ENCODE measurements at places on chromosomes 3 and 15.

- no peak for DNase-seq
These were observed 136.8 kb downstream of the SNRK start for GRCh38 chr3:43423142-43423541.

DNA sequence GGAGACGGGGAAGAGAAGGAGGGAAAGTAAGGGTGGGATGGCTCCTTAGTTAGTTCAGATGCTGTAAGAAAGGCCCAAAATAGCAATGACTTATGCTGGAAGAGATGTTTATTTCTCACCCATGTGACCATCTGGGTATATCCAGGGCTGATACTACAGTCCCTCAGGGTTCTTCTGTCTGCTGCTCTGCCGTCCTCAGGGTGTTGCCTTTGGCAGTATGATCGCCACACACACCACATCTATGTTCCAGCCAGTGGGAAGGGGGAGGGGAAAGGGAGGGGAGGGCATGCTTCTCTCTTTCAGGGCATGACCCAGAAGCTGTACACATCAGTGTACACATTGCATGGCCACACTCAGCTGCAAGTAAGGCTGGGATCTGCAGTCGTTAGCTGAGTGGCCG is 10.2 kb downstream of the CD276 start:
- DNase-seq: peak; percentile 32

GRCh38 chr15:67134067-67134838 is 68.9 kb downstream of the SMAD3 start:
- DNase-seq: no peak

GRCh38 chr3:34216711-34217335 is 418.4 kb downstream of the PDCD6IP start:
- no peak for DNase-seq

GRCh38 chr15:65738649-65739048 is 53.4 kb downstream of the DENND4A start:
- no peak for DNase-seq

DNA sequence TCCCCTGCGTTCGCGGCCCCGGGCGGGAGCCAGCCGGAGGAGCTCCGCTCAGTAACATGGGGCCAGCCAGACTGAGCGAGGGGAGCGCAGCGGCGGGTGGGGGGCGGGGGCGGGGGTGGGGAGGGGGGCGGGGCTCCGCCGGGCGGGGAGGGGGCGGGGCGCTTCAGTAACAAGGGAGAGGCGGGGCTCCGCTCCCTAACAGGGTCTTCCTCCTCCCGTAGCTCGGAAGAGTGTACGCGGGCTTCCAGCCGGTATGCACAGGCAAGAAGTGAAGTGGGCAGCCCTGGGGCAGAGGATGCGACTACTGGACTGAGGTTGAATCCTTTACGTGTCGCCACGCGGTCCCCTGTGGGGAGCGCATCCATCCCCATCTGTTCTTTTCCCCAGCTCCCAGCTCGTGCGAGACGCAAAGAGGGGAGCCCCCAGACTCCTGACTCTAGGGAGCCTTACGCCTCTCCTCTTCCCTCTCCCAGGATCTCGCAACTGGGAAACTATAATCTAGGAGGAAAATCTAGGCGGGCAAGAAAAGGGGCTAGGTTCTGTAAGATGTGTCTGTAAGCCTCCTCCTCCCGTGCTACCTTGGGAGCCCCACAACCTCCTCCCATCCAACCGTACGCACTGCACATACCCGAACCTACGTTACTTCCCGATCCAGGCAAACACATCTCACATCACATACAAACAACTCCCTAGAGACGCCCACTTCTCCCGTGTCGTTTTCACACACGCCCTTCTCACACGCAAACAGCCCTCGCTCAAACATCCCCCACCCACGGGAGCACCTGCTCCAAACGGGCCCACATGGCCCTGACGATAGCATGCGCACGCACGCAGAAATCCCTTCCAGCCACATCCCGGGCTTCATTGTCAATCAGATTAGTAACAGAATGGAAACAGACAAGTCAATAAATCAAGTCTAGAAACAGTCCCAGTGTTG is at the start of gene SHF:
SHF (minus strand) TSS at position 73 of the 937 bp plus-strand sequence; CDS start at position 58, 15 bp downstream.
- DNase-seq: peak; percentile 77

- no peak for DNase-seq
These were observed 41.5 kb upstream of the CFAP161 start for GRCh38 chr15:81092559-81092902.

DNA sequence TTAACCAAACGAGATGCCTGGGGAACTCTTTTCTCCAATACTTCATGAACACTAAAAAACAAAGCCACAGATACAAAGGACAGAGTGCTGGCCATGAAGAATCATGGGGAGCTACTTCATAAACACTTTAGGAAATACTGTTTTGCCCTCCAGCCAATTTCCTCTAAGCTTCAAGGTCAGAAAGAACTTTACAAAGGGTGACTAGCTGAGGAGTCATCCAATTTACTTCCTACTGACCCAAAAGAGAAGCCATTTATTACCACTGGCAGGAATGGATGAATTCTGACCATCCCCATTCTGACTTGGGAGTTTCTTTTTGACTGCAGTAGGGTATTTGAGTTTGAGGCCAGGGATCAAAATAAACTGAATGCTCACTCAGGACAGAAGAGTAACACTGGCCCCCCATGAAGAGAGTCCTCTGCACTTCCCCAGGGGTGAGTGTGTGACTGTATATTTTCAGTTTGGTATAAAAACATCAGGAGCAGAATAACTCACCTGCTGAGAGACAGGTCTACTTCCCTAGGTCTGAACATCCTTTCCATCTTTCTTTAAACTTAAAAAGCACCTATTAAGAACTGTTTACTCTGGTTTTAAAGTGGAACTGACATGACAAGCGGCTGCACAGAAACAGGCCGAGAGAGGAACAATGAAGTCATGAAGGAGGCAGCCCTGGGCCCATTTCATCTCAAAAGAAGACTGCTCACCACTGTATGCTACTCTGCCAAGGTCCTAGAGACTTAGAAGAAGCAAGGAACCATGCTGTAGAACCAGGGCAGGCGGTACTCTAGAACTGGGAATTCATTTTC is 203.6 kb downstream of the TNIK start:
- DNase-seq: no peak

DNA sequence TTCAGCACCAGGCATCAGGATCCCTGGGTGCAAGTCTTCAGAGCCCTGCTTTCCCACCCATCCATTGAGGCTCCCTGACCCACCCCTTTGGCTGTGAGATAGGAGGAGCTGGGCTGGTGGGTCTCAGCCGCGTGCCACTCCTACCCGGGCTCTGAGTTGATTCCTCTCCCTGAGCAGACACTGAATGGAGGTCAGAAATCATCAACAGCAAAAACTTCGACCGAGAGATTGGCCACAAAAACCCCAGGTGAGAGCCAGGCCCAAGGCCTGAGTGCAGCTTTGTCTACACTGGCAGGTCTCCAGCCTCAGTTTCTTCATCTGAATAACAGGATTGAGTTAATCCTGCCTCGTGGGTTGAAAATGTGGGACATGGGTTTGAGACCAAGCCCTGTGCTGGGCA is 7.8 kb downstream of the TMEM43 start:
- no peak for DNase-seq

DNA sequence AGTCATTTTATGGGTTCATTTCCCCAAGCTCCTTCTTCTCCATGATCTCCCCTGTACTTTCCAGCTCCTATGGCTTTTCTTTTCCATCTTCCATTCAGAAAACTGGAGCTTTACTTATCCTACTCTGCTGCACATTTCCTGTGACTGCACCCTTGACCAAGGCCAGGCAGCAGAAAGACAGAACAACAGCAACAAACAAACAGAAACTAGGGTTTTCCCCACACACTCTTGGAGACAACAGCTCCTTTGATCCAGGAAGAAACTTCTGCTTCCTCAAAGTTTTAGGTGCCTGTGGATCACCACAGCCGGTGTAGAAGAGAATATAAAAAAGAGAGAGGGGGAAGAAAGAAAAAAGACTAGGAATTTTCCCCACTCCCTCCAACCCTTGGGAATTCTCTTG is 342.3 kb upstream of the CFAP20DC start:
- no peak for DNase-seq

GRCh38 chr3:66386011-66386924 is 114.6 kb downstream of the LRIG1 start:
- no peak for DNase-seq

DNA sequence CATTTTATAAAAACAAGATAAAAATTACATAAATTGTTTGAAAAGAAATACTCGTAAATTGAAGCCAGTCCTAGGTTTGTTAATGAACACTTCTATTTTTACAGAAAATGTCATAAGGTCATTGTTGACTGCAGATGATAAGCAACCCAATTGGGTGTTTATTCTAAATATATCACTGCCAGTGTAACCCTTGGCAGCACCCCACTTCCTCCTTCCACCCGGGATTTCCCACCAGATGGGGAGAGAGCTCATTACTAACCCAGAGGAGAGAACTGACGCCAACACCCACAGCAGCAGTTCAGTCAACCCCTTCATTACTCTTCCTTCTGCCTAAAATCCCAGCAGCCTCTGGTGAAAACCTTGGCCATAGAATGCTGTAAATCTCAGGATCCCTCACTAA is 307.6 kb downstream of the GAP43 start:
- no peak for DNase-seq

- DNase-seq: no peak
These were observed 58.9 kb downstream of the SLMAP start for GRCh38 chr3:57815036-57815435.

DNA sequence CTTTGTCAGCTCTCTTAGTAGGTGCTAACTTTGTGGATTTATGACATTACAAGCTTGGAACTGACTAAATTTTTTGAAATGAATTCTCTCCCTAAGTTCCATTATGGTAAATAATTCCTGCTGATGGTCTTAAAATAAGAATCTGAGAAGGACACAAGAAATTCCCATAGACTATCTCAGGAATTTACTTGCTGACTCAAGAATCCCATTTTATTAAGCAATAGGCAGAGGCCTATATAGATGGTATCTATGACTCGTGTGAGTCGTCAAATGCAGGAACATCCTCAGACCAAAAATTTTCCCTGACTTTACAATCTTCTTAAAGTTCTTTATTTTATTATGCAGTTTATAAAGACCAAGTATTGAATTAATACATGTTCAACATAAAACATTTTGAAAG is 30.7 kb upstream of the CBLB start:
- peak; percentile 54 for DNase-seq

GRCh38 chr3:90221900-90222299 is 1114.5 kb downstream of the EPHA3 start:
- no peak for DNase-seq

- DNase-seq: no peak
These were observed 127.9 kb upstream of the RARB start for GRCh38 chr3:25300141-25300540.

- no peak for DNase-seq
These were observed 45.5 kb upstream of the SLC41A3 start for GRCh38 chr3:126129398-126129891.

GRCh38 chr3:57451150-57451846 is 92.8 kb downstream of the DNAH12 start:
- DNase-seq: no peak

- DNase-seq: peak; percentile 45
These were observed 31.8 kb downstream of the EPHB3 start for GRCh38 chr3:184593220-184593927.

GRCh38 chr3:149448331-149448831 is 26.1 kb upstream of the TM4SF4 start:
- peak; percentile 73 for DNase-seq

- DNase-seq: peak; percentile 48
These were observed 165.5 kb downstream of the NECTIN3 start for GRCh38 chr3:111236836-111237713.

DNA sequence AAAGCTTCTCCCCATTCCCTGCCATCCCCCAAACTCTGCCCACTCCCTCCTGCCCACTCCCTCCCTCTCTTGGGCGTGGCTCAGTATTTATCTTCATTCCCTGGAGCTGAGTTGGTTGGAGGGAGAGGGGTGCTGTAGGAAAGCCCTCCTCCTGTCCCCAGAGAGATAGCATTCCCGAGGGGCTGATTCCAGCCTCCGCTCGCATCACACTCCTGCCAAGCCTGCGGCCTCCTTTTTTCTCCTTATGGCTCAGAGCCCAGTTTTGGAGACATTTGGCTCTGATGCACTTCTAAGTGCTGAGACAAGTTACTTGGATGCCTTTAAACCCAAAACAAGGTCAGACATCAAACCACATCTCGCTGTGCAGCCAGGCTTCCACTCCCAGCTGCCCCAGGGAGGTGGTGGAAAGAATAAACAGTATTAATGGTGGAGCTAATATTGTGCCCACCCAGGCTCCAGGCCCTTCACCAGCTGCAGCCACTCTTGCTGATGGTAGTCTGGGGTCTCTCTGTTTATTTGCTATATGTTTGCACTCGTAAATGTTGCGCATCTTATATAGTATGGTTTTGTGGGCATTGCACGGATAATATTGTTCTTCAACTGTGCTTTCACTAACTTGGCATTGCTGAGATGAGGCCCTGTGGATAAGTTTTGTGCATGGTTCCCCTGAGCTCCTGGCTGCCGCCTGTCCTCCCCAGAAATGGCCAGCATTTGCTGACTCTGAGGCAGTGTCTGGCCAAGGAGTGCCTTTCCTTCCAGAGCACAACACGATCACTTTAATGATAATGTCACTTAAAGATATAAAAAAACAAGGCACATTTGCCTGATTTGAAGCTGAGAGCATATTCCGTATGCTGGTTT is 157.2 kb downstream of the LRRC28 start:
- DNase-seq: peak; percentile 81

DNA sequence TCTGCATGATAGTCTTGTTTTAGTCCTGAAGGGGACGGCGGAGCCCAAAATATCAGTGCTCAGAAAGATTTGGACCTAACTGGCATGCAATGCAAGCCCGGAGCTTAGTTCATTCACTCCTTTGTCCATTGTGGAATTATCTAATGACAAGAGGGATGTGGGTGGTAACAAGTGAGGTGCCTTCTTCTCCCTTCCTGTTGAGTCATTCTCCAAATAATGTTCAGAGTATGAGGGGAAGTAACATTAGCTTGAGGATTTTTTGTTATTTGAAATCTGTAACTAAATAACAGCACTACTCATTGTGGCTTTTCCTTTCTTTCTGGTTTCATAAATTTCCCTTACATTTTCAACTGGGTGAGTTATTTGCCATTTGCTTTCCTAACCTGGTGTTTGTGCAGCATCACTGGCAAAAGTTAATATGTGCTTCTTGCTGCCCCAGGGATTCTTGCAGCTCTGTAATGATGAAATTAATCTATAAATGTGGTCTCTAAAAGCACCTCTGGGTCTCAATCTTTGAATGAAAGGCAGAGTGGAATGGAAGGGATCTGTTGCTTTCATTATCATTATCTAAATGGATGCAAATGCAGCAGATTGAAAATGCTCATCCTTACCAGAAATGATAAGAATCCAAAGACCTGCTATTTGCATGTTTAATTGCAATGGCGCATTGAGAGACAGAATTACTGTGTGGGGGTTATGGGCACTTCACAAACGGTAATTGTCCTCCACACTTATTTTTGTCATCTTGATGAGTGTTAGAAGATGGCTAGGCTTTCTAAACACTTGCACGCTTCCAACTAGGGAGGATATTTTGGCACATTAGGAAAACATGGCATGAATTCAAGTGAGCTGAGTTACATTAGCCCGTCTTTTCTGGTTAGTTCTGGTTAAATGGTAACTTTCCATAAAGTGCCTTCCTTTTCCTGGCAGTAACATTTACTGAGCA is 89.9 kb upstream of the MITF start:
- DNase-seq: no peak

GRCh38 chr3:189822726-189823125 is 191.5 kb downstream of the TP63 start:
- DNase-seq: no peak

- DNase-seq: peak; percentile 87
These were observed 18.4 kb downstream of the SMAD6 start for GRCh38 chr15:66720206-66721010.

Measured in GM03348 (cell line).